ENCODE measurements at places on chromosomes 5 and 9.

DNA sequence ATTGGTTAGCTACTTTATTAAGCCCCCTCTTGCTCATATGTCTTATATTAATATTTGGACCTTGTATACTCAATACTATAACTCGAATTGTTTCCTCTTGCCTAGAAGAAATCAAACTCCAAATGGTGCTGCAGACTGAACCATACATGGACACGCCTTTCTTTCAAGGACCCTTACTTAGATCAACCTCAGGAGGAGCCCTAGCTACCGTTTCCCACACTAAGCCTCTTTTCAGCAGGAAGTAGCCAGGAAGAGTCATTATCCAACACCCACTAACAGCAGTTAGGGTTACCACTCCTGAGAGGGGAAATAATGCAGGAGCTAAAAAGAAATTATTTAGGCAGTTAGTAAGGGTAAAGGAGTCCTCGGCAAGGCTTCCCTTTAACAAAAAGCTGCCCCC is 243.8 kb upstream of the PUM3 start:
- no peak for DNase-seq

DNA sequence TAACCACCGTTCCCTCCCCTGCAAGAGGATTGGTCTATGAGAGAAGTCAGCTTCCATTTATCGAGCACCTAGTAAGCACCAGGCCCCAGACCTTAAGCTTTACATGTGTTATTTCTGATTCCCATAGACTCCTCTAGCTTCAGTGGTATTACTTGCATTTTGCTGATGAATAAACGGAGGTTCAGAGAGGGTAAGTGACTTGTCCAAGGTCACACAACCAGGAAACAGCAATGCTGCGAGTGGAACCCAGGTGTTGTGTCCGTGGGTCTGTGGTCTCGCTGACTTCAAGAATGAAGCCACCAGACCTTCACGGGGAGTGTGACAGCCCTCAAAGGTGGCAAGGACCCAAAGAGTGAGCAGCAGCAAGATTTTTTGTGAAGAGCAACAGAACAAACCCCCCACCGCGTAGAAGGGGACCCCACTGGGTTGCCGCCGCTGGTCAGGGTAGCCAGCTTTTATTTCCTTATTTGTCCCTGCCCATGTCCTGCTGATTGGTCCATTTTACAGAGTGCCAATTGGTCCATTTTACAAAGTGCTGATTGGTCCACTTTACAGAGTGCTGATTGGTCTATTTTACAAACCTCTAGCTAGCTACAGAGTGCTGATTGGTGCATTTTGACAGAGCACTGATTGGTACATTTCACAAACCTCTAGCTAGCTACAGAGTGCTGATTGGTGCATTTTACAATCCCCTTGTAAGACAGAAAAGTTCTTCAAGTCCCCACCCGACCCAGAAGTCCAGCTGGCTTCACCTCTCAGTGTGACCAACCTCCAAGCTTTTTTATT is 29.1 kb upstream of the KCNIP1 start:
- DNase-seq: no peak

- no peak for DNase-seq
Measured at GRCh38 chr9:116504893-116505480, 182.1 kb upstream of the TRIM32 start.

DNA sequence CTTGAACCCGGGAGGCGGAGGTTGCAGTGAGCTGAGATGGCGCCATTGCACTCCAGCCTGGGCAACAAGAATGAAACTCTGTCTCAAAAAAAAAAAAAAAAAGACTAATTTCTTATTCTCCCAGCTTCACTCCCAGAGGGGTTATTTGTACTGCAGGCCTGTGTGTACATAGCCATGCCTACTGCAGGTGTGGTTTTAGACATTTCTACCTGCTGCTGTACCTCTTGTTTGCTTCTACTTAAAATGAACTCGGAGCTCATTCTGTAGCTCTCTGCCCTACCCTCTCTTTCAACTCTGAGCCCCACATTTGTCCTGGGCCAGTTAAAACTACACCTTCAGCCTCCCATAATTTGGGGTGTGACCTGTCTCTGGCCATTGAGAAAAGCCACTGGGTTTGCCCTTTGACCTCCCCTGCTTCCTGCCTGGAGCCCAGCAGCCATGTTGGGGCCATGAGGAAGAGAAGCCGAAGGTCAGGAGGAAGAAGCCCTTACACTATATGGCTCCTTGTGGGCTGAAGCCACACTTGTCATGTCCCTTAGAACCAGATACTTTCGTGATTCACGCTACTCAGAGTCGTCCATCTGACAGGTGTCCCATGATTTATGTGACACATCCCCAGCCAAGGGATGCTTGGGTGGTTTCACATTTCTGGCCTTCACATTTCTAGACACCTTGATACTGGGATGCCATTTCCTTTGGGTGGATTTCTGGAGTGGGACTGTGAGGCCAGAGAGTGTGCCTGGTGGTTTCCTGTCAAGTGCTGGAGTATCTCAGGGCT is 9.4 kb upstream of the CARD19 start:
- no peak for DNase-seq

DNA sequence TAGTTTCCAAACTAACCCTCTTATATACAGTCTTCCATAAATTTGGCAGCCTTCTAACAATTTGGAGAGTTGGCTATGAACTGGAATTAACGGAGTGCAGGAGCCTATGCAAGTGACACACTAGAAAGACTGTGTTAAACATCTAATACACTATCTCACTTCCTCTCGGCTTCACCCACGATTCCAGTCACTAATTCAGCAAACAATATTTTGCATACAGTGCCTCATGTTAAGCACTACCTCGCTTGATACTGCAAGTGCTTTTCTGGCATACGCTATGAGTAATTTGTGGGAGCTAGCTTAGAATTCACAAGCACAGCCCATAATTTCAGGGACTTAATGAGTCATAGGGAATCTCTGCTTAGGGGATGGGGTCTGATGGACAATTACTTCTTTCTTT is 102.5 kb downstream of the ST8SIA4 start:
- DNase-seq: no peak

GRCh38 chr5:55219770-55220169 is 7.3 kb downstream of the MCIDAS start:
- no peak for DNase-seq

DNA sequence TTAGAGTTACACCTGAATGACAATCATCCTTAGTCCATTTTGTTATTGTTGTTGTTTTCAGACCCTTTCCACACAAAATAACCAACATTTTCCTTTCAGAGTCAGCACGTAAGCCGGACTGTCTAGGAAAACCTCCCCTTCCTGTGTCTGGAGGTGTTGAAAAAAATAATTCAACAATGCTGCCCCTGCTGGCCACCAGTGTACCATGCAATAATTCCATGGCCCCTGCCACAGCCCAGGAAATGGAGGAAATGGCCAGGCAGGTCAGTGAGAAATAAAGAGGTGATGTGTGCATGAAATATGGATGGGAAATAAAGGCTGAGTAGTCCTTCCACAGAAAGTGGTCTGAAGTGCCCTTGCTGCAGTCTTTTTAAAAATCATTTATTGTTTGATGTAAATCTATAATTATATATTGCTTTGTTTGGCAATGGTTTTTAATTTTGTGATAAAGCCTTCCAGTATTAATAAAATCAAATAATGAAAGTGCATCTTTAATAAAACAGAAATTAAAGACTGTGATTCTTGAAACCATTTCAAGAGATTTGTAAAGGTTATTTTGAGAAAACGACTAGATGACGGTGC is 152.8 kb upstream of the PAPPA start:
- no peak for DNase-seq
